Skeletal muscle cell (primary cell): ENCODE measurements at places on chromosomes 3 and 15.
A peak's percentile ranks its signal among the peaks of the same experiment; 100 is the strongest.

GRCh38 chr3:100503448-100503847, 11.0 kb downstream of the TMEM45A start:
- no peak for DNase-seq

DNA sequence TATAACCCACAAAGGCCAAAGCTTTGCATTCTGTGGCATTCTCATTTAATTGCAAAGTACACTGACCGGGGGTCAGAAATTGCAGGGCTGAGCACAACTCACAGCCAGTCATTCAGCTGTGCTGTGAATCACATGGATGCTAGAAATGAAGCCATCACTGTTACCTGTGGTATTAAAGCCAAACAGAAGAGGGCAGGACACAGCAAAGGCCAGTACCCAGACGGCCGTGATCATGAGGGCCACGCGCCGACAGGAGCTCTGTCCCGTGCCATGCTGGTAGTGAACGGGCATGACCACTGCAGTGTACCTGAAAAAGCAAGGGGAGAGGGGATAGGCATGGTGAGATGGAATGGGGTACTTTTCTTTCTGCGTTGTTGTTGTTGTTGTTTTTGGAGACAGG, 31.6 kb downstream of the DRD3 start:
- no peak for DNase-seq

DNA sequence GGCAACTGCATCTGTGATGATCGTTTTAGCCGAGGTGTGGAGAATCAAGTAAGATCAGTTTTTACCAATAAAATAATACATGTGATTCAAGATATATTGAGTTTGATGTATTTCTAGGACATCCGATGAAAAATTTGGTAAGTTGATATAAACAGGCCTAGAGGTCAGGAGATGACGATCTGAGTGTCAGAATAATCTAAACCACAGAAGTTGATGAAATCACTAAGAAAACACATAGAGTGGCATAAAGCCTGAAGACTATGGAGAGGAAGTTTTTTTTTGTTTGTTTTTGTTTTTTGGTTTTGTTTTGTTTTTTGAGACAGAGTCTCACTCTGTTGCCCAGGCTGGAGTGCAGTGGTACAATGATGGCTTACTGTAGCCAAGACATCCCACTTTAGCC, 235.3 kb downstream of the RBMS3 start:
- DNase-seq: no peak

DNA sequence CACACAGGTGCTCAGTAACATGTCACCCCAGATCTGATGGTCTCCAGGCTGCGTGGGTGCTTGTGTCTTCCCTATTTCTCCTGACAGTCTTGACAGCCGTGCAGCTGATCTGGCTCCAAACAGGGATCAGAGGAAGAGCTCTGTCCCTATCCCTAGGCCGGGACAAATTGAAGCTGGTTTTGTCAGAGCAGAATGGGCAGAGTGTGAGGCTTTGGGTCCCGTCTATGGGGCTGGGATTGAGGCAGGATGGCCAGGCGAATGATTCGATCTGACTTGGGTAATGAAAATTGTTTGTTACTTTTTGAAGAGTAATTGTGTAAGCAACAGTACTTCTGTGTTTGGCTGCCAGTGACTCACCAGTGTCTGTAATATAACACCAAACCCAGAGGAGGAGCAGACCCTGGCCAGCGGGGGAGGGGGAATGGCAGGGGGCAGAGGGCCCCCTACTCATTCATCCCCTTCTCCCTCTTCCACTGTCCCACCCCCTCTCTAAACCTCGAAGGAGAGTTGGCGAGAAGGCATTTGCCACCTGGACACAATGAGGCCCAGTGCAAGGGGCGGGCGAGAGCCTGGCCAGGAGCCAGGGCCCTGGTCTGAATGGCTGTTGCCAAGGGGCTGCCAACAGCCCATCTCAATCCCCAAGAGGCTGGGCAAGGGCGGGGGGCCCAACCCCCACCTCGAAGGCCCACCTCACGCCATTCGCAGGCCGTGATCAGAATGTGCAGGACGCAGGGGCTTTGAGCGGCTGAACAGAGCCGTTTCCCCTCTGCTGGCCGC, 4.9 kb upstream of the MAGEF1 start:
- DNase-seq: peak; percentile 38

DNA sequence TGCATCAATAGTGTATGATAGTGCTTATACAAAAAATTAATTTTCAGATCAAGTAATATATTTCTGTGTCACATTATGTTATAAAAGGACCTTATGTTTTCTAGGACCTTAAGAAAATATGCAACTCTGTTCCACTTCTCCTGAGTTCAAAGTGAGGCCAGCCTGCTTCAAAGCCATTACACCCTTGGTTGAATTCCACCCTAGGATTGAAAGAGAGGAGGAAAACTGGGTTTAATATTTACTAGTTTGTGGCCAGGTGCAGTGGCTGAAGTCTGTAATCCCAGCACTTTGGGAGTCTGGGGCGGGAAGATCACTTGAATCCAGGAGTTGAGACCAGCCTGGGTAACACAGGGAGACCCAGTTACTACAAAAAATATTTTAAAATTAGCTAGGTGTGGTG, 32.9 kb upstream of the NR1I2 start:
- DNase-seq: no peak

- DNase-seq: no peak
Measured at GRCh38 chr3:128605091-128606046, 45.2 kb downstream of the RPN1 start.

GRCh38 chr3:178194539-178194938, 341.7 kb upstream of the KCNMB2 start:
- no peak for DNase-seq

- DNase-seq: peak; percentile 31
Measured at GRCh38 chr15:63381301-63382204, at the start of gene CA12. CA12 (minus strand) TSS chr15:63381846; CDS start chr15:63381720, 126 bp downstream.

GRCh38 chr15:30059771-30060170, 23.0 kb upstream of the GOLGA8J start:
- no peak for DNase-seq

GRCh38 chr3:193078996-193079753, 161.5 kb upstream of the MB21D2 start:
- DNase-seq: no peak

DNA sequence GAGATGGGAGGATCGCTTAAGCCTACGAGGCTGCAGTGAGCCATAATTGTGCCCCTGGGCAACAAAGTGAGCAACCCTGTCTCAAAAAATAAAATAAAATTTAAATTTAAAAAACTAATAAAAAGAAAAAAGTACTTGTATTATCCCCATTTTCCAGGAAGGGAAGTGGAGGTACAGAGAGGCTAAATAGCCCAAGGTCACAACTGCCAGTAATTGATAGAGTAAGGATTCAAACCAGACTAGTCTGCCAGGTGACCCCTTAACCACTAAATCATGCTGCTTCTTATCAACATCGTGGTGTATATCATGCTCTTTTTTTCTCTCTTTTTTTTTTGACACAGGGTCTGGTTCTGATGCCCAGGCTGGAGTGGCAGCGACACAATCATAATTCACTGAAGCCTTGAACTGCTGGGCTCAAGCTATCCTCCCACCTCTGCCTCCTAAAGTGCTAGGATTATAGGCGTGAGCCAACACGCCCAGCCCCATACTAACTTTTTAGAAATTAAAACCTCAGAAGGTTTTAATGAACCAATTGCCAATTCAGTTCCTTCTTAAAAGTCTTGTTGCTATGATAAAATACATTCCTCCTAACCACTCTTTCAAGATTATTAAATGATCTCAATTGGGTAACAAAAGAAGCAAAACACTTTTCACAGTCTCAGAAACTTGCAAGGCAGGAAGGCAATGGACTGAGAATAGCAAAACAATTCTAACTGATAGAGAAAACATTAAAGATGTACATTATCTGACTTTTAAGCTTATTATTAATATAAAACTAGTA, 30.5 kb downstream of the HERC1 start:
- no peak for DNase-seq

- DNase-seq: no peak
Measured at GRCh38 chr15:58401991-58402649, 29.7 kb upstream of the LIPC start.

- no peak for DNase-seq
Measured at GRCh38 chr3:98359250-98359649, 5.6 kb downstream of the OR5K4 start.

DNA sequence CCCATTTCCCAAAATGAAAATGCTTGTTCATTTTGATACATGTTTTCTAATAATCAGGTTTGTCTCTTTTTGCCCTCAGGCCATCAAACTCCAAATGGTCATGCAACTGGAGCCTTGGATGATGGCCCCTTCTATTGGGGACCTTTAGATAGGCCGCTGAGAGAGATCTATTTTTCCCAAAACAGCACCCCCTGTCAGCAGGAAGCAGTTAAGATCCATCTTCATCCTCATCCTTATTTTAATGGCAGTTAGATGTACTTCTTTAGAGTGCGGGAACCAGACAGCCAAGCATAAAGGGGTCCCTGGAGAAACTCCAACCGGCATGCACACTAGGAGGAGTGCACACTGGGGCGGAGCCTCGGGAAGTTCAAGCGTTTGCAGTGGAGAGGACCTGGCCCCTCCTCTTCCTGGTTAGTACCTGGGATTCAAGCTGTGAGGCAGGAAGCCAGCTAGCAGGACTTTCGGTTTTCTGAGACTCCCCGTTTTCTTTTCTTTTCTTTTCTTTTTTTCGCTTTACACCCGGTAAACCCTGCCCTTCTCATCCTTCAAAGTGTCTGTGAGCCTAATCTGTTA, 31.9 kb upstream of the STRIT1 start:
- no peak for DNase-seq

DNA sequence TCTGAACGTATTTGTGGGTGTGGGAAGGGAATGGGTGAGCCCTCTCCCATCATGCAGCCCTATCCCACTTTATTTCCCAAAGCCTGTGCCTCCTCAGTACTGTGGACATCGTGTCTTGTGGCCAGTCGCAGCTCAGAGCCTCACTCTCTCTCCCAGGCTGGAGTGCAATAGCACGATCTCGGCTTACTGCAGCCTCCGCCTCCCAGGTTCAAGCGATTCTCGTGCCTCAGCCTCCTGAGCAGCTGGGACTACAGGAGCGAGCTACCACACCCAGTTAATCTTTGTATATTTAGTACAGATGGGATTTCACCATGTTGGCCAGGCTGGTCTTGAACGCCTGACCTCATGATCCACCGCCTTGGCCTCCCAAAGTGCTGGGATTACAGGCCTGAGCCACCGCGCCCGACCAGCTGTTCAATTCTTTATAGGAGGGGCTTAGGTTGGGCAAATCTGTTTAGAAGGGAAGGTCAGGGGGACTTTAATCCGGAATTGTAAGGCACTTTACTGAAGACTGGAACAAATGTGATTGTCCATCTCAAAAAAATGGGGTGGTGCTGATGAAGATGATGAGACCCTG, 42.7 kb upstream of the BDH1 start:
- no peak for DNase-seq

DNA sequence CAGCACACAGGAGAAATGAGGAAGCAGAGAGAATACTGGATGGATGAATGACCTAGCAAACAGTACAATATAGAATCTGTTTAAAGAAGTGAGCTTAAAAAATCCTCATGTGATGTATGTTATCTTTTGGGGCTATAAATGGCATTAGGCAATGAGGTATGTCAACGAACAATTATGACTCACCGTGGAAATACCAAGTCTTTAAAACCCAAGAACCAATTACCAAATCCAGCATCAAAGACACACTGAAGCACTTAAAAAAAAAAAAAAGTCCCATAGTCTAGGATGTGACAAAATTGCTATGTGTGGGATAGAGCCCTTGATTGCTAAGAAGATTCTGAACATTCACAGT, 36.3 kb upstream of the HERC1 start:
- no peak for DNase-seq

DNA sequence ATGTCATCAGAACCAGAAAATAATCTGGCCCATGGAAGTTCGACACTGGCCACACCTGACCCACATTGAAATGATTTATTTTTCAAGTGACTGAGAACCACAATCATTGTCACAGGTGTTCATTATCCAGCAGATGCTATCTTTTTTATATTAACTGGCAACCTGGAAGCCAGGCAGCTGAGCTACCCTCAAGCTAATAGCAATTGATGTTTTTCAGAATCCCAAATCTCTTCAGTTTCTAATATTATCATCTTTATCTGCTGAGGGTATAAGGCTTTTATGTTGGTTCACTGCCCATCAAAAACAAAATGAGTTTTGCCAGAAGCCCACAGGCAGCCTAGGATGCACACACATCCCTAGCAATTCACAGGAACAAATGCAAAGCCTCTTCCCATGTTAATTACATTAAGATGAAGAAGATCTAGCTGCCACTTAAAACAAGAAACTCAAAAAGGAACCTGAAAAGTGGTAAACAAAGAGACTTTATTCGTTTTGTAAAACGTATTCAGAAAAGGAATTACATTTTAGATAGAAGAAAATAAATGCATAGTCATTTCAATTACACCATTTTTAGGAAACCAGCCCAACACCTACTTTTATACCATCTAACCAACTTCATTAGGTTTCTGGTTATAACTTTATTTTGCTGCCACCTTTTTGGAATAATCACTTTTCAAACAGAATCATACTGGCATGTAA, 40.9 kb upstream of the STRIT1 start:
- no peak for DNase-seq

GRCh38 chr3:128237348-128238183, 84.3 kb downstream of the EEFSEC start:
- DNase-seq: no peak

DNA sequence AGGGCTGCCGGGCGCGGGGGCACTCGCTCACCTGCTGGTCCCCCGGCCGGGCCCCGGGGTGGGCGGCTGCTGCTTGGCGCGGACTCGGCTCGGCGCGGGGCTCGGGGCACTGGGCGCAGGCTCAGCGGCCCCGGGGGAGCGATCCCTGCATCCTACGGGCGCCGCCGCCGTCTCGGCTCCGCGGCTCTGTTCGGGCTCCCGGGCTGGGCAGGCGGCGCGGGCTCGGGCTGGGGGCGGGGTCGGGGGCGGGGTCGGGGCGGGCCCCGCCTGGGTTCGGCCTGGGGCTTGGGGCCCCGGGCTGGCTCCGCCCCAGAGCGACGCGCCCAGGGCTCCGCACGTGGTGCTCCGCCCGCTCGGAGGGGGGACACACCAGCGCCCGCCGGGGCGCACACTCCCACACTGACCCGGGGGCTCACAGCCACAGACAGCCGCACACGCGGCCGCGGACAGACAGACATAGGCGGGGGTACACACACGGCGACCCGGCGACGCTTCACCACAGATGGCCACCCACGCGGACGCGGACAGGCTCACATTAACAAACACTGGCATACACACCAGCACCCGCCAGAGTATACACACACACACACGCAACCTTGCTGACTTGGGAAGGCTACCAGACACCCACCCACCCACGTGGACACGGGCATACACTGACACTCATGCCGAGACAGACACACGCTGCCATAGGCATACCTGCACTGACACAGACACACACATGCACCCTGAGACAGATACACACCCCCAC, at the start of gene SCN5A:
SCN5A (minus strand) TSS at position 188 of the 748 bp plus-strand sequence. CDS start 16,380 bp downstream, outside the sequence.
- DNase-seq: no peak

DNA sequence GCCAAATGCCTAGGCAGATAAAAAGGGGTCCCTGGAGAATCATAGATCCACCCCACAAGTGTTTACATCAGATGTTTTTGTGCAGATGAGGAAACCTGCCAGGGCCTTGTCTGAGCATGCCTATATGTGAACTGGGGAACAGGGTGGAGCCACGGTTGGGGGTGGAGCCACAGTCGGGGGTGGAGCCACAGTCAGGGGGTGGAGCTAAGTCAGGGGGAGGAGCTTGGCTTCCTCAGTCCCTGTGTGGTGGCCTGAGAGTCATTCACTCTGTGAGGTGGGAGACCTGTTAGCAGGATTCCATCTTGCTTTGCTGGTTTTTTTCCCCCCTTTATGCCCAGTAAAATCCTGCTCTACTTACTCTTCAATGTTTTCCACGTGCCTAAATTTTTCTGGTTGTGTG, 57.8 kb upstream of the TGFBR2 start:
- no peak for DNase-seq
